ENCODE measurements at places on chromosomes 6 and 20. TPM values are rescaled to one million over a fixed set of nuclear protein-coding genes. Genes with fewer than 3 reads are reported as not detected.

GRCh38 chr20:2692036-2692885 is at the start of gene EBF4:
EBF4 (plus strand) TSS chr20:2692780; CDS start chr20:2693646, 866 bp downstream.
- H3K36me3 ChIP-seq: peaks cover 2% of the 10 kb centered on the region
- peaks cover 11% of the 10 kb centered on the region for H3K27me3 ChIP-seq
- peaks cover 41% of the 10 kb centered on the region for H3K4me1 ChIP-seq

- H3K27me3 ChIP-seq: no peaks in the 10 kb centered on the region
- H3K27ac ChIP-seq: no peak overlapping the region
- H3K4me3 ChIP-seq: no peak overlapping the region
Measured at GRCh38 chr20:25499855-25500434, 85.4 kb downstream of the NINL start.

DNA sequence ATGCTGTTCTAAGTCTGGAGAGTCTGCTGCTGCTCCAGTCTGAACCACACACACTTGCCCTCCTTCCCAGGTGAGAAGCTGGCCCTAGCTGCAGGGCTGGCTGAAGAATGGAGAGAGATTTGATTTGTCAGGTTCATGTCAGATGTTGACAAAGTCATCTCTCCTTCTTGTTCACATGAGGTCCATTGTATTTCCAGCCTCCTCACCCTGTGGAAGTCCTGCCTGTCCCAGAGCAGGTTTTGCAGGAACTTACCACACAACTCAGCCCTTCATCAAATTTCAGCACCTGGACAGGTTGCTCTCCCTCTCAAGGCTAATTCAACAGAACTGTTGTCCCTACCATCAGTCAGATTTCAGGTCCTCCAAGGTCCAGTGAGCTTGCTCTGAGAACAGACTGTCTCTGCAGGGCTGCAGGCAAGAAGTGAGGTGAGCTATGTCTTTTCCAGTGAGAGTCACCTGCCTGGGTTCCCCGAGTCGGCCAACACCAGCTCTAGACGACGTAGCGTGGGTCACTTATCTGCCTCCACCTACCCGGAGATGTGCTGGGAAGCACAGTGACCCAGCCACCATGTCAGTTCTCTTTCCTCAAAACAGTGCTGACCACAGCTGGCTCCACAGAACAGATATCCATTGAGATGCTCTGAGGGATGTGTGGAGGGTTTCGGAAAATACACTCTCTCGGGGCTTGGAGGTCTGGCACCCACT is 58.0 kb upstream of the CD93 start:
- no peaks in the 10 kb centered on the region for H3K36me3 ChIP-seq
- no peak overlapping the region for H3K27ac ChIP-seq
- peaks cover 8% of the 10 kb centered on the region for H3K4me1 ChIP-seq
- no peak for DNase-seq

DNA sequence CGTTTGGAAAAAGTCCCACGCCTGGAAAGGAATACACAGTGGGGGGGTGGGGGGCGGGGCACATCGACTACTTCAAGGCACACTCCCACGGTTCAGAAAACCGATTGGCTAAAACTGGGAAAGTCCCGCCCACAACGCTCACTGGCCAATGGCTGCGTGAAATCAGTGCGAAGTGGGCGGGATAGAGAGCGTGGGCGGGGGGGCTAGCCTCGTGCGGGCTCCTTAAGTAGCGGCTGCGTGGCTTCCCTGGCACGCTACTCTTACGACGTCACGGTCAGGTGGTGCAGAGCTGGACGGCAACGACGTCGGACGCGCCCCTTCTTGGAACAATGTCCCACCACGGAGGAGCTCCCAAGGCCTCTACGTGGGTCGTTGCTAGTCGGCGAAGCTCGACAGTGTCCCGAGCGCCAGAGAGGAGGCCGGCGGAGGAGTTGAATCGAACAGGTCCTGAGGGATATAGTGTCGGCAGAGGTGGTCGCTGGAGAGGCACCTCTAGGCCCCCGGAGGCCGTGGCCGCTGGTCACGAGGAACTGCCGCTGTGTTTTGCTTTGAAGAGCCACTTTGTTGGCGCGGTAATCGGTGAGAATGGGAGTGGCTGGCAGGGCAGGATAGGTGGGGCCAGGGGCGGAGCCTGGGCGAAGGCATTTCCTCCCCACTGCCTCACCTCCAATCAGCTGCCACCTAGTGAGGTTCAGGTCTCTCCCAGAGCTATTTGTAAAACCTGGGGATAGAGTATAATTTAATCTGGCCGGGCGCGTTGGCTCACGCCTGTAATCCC is at the start of gene DDX43:
TSS of gene DDX43 (plus strand) at position 252 of the 778 bp plus-strand sequence. CDS start at position 330, 78 bp downstream.
- no peaks in the 10 kb centered on the region for H3K27me3 ChIP-seq
- H3K36me3 ChIP-seq: no peaks in the 10 kb centered on the region
- no peak within 1 kb of the TSS for H3K4me3 ChIP-seq
- DNase-seq: no peak
- no peak within 1 kb of the TSS for H3K27ac ChIP-seq
- H3K4me1 ChIP-seq: peaks cover 5% of the 10 kb centered on the region

- H3K27me3 ChIP-seq: peaks cover 6% of the 10 kb centered on the region
- H3K27ac ChIP-seq: no peak overlapping the region
- no peak for DNase-seq
- H3K4me1 ChIP-seq: peaks cover 21% of the 10 kb centered on the region
Measured at GRCh38 chr20:58721951-58722778, 29.6 kb downstream of the NPEPL1 start.

GRCh38 chr20:45318948-45319347 is 10.8 kb upstream of the MATN4 start:
- no peak overlapping the region for H3K4me3 ChIP-seq
- no peak for DNase-seq
- H3K36me3 ChIP-seq: no peaks in the 10 kb centered on the region
- H3K4me1 ChIP-seq: peaks cover 6% of the 10 kb centered on the region

GRCh38 chr6:32522302-32523047 is 7.6 kb downstream of the HLA-DRB5 start:
- H3K4me3 ChIP-seq: peak overlapping the region; percentile 18
- no peaks in the 10 kb centered on the region for H3K27me3 ChIP-seq
- H3K27ac ChIP-seq: no peak overlapping the region
- no peak for DNase-seq

GRCh38 chr20:37871751-37872150 is 31.2 kb upstream of the VSTM2L start:
- no peak overlapping the region for H3K27ac ChIP-seq
- no peak overlapping the region for H3K4me3 ChIP-seq
- peaks cover 10% of the 10 kb centered on the region for H3K4me1 ChIP-seq
- peaks cover 55% of the 10 kb centered on the region for H3K36me3 ChIP-seq
- H3K27me3 ChIP-seq: no peaks in the 10 kb centered on the region
- DNase-seq: no peak

- no peak for DNase-seq
- H3K27ac ChIP-seq: no peak overlapping the region
- H3K36me3 ChIP-seq: no peaks in the 10 kb centered on the region
Measured at GRCh38 chr6:167811442-167812087, 15.1 kb upstream of the AFDN start.

GRCh38 chr6:118506071-118506638 is 41.9 kb upstream of the PLN start:
- H3K27ac ChIP-seq: no peak overlapping the region
- no peaks in the 10 kb centered on the region for H3K27me3 ChIP-seq
- H3K4me1 ChIP-seq: no peaks in the 10 kb centered on the region

DNA sequence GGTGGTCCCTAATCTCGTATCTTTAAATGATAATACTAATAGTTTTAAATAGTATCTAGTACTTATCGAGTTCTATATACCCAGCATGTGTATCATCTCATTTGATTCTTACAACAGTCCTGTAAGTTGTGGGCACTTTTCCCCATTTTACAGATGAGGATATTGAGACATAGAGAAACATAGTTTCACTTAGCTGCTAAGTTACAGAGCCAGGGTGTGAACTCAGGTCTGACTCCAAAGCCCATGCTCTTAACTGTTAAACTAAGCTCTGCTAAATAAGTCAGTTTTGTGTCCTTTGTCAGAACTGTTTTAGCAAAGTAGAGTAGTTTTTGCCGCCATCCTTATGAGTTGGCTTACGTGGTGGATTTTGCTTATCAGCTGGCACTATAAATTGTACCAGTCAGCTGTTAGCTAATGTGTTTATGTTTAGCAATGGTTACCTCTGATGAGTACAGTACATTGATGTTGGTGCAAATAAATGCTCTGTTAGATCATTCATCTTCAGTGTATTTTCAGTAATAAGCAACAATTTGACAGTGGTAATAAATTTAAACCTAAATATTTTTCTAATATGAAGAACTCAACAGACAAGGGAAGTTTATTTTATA is 12.1 kb downstream of the OGFRL1 start:
- DNase-seq: no peak
- H3K4me3 ChIP-seq: no peak overlapping the region

DNA sequence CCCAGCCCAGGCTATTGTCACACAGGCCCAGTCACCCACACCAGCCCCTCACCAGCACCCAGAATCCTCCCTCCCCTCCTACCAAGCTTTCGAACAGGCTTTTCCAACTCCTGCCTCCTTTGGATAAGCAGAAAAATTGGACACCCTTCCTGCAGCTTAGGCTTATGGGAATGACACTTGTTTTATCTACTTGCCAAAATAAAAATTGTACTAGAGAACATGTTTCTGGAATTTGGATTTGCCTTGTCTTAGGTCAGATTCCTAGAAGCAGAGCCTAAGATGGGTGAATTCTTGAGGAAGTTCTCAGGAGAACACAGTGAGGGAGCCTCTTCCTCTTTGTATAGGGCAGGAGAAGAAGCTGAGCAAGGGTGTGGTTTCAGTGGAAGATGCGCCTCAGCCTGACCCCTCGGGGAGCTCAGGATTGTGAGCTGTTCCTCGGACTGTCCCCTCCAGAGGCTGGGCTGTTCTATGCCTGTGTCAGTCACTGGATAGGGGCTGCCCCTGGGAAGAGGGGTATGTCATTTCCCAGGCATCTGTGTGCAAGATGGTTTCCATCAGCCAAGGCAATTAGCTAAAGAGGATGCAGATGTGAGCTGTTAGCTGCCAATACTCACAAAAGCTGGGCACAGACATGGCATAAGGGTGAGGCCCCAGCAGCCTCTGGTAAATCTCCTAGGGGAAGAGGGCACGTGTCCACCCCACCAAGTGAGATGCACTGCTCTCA is 33.9 kb downstream of the ITPR3 start:
- no peak overlapping the region for H3K27ac ChIP-seq
- no peak overlapping the region for H3K4me3 ChIP-seq
- DNase-seq: no peak
- no peaks in the 10 kb centered on the region for H3K27me3 ChIP-seq

- H3K36me3 ChIP-seq: peaks cover 7% of the 10 kb centered on the region
- DNase-seq: no peak
- no peaks in the 10 kb centered on the region for H3K27me3 ChIP-seq
- no peak overlapping the region for H3K4me3 ChIP-seq
- no peak overlapping the region for H3K27ac ChIP-seq
Measured at GRCh38 chr6:90005048-90005827, 111.0 kb downstream of the GJA10 start.

DNA sequence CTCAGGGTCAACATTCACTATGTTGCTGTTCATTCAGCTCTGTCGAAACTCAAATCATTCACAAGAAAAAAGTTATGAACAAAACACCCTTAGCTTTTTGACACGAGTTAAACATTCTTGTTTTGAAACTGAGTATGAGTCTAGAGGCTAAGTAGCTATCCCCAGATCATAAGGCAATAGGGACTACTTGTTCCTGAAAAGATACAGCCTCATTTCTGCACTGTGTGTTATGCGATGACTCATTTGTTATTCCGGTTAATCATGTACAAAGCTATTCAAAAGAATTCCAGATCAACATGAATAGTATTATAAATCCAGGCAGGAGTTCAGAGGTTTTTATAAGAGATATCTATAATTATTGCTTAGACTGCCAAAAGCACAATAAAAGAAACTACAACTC is 908.0 kb downstream of the QKI start:
- no peak overlapping the region for H3K4me3 ChIP-seq
- no peaks in the 10 kb centered on the region for H3K36me3 ChIP-seq
- H3K4me1 ChIP-seq: no peaks in the 10 kb centered on the region
- no peaks in the 10 kb centered on the region for H3K27me3 ChIP-seq
- no peak for DNase-seq

DNA sequence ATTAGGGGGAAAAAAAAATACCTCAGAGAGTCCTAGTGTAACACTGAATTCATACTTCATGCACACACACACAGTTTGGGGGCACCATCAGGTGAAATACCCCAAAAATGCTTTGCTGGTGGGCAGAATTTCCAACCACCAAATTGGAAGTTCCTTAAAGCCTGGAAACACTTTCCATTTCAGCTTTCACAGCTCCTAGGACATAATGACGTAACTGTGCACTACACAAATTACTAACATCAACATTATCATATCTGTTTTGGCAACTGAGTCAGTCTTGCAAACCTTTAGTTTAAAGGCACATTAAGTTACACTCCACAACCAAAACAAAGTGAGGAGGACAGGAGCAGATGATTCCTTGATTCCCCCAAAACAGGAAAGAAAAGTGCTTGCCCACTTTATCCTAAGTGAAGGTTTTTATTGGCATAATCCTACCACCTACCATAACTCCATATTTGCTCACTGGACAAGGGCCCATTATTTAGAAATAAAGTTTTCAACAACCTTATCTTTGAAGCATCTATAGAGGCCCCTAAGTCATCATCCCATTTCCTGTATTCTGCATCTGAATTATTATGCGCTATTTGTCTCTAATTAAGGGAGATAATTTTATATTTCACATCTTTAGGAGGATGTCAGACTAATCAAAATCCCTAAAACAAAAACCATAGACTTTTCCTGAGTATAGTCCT is 3.4 kb downstream of the MBOAT1 start:
- H3K27ac ChIP-seq: no peak overlapping the region
- no peak for DNase-seq
- peaks cover 10% of the 10 kb centered on the region for H3K4me1 ChIP-seq
- no peaks in the 10 kb centered on the region for H3K36me3 ChIP-seq

GRCh38 chr20:43755851-43756250 is 29.0 kb upstream of the GTSF1L start:
- no peaks in the 10 kb centered on the region for H3K4me1 ChIP-seq
- no peaks in the 10 kb centered on the region for H3K36me3 ChIP-seq
- H3K27me3 ChIP-seq: no peaks in the 10 kb centered on the region
- H3K27ac ChIP-seq: no peak overlapping the region

DNA sequence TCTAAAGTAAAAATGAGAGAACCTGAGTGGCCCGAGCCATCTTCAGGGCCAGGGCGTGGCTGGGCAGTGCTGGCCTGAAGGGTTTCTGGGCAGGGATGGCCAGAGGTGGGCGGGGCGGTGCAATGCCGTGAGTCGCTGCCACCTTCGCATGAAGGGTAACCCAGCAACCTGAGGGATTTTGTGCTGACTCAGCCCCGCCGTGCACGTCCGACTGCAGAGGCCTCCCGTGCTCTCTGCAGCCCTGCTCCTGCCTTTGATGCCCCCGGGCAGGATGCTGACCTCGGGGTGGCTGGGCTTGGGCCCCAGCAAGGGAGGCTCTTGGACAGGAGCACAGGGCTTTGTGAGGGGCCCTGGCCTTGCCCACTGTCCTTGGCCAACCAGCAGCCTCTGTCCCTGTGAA is 81.7 kb upstream of the GATA5 start:
- peaks cover 45% of the 10 kb centered on the region for H3K4me1 ChIP-seq
- no peak overlapping the region for H3K4me3 ChIP-seq
- no peak for DNase-seq
- H3K27ac ChIP-seq: no peak overlapping the region

Gene BTN1A1
- 0.11 TPM for total RNA-seq

Gene VPS16
- total RNA-seq: 35.3 TPM

Gene IMPG1
- 0.11 TPM for total RNA-seq

Gene LY6G6D
- 6.6 TPM for total RNA-seq

Measured in spinal cord (tissue), 10 donors.